ENCODE measurements at places on chromosomes 12 and 14. TPM values are rescaled to one million over a fixed set of nuclear protein-coding genes. Genes with fewer than 3 reads are reported as not detected.

KCNH5 gene
- polyA plus RNA-seq, result 0.11 TPM

DNA sequence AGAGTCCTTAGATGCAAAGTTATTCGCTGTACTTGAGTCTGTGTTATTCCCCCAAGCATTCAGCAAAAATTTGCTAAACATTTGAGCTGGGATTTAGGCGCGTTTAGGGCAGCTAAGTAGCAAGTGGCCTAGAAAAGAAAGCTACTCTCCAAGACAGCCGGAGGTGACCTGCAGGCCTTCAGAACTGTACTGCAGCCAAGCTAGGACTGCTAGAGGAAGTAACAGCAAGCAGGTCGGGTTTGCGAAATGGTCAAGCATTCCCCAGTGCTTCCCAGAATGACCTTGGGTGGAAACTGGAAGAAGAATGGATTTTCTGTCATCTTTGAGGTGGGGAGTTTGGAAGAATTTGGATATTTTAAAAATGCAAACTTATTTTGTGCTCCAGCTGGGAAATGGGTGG, 287.5 kb downstream of the FOXN3 start:
- H3K4me1 ChIP-seq, result no peaks in the 10 kb centered on the region
- H3K4me3 ChIP-seq, result no peak overlapping the region
- DNase-seq, result no peak
- no peaks in the 10 kb centered on the region for H3K27me3 ChIP-seq

HCAR1 gene
- polyA plus RNA-seq, result 0.50 TPM

IQSEC3 gene
- polyA plus RNA-seq, result 4.4 TPM

GRCh38 chr12:6854036-6854435, 2.1 kb downstream of the USP5 start:
- no peak for DNase-seq
- H3K36me3 ChIP-seq, result peaks cover 59% of the 10 kb centered on the region
- H3K4me3 ChIP-seq, result no peak overlapping the region
- peaks cover 36% of the 10 kb centered on the region for H3K4me1 ChIP-seq
- H3K27me3 ChIP-seq, result no peaks in the 10 kb centered on the region
- H3K27ac ChIP-seq, result no peak overlapping the region

GARIN6 gene
- 0.02 TPM for polyA plus RNA-seq

DNA sequence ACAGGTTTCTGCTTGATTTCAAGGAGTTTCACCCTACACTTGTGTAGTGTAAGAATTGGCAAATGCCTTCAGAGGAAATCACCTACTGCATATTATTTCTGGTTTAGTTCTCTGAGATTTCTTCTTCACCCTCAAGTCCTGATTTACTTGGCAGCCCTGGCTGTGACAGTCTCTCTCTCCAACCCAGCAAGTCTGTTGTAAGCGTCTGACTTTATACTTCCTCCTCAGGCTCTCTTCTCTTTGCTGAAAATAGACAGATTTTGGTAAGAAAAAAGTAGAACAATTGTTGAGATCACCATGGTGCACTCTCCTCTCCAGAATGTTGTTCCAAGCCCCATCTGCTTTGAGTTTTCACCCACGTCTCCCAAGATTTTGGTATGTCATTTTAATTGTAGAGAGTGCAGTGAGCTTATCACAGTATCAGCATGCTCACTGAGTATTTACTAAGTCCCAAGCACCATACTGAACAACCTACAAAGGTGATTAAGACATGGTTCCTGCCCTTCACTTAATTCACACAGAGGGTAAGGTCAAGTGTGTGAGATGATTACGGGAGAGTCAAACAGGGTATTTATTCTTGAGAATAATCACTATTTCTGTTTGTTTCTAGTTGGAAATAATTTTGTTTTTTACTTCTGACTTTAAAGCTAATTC, 148.7 kb downstream of the MDGA2 start:
- H3K4me1 ChIP-seq, result no peaks in the 10 kb centered on the region
- no peak overlapping the region for H3K27ac ChIP-seq
- H3K27me3 ChIP-seq, result no peaks in the 10 kb centered on the region
- DNase-seq, result no peak
- no peaks in the 10 kb centered on the region for H3K36me3 ChIP-seq

ANAPC5 gene
- 173 TPM for polyA plus RNA-seq

ZNF705A gene
- polyA plus RNA-seq, result 0.05 TPM

GRCh38 chr12:110619534-110619953, 5.6 kb downstream of the TCTN1 start:
- H3K4me1 ChIP-seq, result peaks cover under 1% of the 10 kb centered on the region
- no peak overlapping the region for H3K4me3 ChIP-seq
- H3K27me3 ChIP-seq, result no peaks in the 10 kb centered on the region
- H3K27ac ChIP-seq, result no peak overlapping the region

GRCh38 chr14:101595887-101596721, 34.8 kb downstream of the DIO3 start:
- no peak overlapping the region for H3K4me3 ChIP-seq
- no peaks in the 10 kb centered on the region for H3K36me3 ChIP-seq
- H3K27ac ChIP-seq, result peak overlapping the region; percentile 70
- peak; percentile 35 for DNase-seq
